Activated naive CD8-positive, alpha-beta T cell treated with anti-CD3 and anti-CD28 coated beads, Interleukin-2, amount 50 U/mL, for 16 hours (primary cell): ENCODE measurements at places on chromosomes 6 and 20.

DNA sequence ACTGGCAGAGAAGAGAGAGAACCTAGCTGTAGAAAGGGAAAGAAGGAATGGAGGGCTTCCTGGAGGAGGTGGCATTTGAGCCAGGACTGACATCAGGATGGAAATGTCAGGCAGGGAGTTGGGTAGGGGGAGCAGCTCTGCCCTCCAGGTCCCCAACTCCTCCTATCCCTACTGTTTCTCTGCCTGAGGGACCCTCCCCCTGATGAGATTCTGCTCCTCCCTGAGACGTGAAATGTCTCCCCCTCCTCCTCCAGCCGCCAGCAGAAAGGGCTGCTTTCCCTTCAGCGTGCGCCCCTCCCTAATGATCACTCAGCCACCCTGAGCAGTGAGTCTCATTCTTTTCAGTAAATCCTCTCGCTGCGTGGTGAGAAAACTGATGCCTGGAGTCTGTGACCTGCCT lies 40.6 kb downstream of the HLA-DPB1 start:
- DNase-seq: no peak

DNA sequence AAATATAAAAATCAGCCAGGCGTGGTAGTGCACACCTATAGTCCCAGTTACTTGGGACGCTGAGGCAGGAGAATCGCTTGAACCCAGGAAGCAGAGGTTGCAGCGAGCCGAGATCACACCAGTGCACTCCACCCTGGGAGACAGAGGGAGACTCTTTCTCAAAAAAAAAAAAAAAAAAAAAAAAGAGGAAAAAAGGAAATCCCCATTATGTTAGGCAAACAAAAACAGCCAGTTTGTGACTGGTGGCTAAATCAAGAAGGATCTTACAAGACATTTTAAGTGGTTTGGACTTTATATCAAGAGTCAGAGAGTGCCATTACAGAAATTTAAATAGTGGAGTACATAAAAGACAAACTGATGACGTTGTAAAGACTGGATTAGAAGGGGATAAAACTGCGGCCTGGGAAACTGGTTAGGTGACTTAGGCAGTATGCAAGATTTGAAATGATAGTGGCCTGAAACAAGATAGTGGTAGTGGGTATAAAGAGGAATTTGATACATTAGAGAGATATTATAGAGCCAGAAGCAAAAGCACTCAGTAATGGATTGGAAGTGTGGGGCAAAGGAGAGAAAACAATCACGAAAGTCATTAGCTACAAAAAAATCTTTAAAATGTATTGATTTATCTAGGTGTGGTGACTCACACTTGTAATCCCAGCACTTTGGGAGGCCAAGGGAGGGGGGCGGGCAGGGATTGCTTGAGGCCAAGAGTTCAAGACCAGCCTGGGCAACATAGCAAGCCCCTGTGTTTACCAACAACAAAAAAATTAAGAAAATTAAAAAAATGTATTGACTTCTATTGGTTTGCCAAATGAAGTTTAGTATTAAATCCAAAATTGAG lies 1.7 kb upstream of the MYO6 start:
- no peak for DNase-seq

DNA sequence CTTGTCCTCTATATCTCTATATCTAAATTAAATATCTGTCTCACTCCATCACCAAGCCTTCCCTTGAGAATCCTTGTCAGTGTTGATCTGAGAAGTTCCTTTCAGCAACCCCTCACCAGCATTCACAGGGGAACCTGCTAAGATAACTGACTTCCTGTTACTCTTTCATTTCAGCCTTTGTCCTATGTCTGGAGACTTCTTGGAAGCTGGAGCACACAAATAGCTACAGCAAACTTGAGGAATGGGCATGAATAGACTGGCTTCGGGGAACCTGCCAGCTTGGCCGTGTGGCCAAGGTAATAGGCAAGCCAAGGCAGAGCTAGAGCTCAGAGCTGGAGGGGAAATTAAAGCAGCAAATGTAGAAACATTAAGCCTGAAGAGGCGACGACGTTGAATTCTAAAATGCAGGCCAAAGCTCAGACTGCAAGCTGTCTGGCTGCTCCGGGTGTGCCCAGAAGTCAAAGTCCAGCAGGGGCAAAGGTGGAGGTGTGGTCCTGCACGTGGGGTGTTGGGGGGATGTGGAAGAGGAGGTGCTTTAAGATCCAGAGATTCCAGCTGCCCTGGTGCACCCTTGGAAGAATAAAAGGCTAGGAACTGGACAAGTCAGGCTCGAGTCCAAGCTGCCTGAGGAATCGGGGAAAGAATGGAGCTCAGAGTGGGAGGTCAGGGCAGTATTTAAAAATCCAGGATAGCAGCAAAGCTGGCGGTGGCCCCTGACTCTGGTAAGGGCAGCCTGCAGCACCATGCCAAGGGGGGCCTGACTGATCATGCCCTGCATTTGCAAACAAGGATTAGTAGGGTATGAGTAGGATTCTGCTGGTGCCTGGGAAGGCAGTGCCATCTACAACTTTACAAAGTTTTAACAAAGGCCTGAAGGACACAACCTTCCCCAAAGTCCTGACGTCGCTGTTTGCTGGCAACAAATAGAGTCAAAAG lies 185.0 kb upstream of the SGK1 start:
- DNase-seq: no peak

DNA sequence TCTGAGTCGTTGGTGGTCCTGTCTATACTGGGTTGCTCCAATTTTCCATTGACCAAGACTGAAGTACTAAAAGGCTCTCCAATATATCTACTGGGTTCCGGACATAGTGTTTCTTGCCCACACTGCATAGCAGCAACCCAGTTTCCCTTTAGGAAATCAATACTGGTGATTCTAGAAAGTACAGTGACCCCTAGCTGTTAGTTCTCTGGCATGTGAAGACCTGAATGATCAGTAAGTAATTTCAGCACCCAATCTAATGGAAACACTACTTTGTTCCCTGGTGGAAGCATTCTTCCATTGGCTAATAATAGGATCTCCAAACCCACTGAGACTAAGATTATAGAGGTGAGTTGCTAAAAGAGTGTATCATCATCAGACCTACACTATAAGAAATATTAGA lies 40.8 kb upstream of the STMND1 start:
- DNase-seq: no peak
